ENCODE measurements at places on chromosomes 4 and X.
A peak's percentile ranks its signal among the peaks of the same experiment; 100 is the strongest.

- no peak for DNase-seq
Observed at GRCh38 chr4:187274153-187274552, 550.5 kb upstream of the FAT1 start.

- no peak for DNase-seq
Observed at GRCh38 chr4:149247164-149247563, 568.5 kb downstream of the IQCM start.

DNA sequence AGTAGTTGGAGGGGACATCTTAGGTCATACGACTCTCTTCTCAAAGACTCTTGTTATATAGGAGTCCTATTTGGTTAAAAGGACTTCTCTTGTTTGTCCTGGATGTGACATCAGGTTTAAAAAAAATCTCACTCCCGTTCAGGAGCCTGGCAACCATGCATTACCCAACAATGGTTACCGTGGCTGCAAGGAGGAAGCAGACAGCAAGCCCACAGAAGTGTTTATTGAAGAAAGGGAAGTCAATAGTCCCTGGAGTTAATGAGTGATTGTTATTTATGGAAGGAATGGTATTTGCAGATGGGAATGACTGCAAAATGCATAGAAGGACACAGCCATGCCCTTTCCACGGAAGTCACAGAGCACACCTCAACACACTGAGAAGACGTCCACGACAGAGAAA, 75.9 kb upstream of the ENPP6 start:
- DNase-seq, result peak; percentile 85

DNA sequence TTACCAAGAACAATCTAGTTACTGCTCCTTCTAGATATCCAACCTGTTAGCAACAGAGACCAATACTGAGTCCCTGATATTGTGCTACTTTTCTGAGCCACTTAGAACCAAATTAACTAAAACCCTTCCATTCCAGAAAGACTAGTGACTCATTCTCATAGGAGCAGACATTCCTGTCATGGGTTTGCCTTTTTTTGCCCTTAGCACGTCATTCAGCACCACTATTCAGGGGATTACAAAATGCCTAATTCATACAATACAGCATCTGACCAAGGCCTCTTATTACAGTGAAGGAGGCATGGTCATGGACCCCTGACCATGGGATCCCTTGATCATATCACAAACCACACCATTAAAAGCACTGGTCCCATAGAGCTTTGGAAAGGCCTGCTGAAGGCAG, 123.8 kb upstream of the CXCL13 start:
- DNase-seq, result no peak

GRCh38 chrX:18899796-18900380, 84.0 kb downstream of the PHKA2 start:
- DNase-seq, result peak; percentile 58
